Suprapubic skin (tissue), 4 donors: ENCODE measurements at places on chromosomes 16 and 17. TPM values are rescaled to one million over a fixed set of nuclear protein-coding genes. Genes with fewer than 3 reads are reported as not detected.

Gene GLYR1
- 42.2 TPM for total RNA-seq

Gene TOM1L2
- total RNA-seq: 152 TPM

Gene CA7
- total RNA-seq: not detected

Gene KCNAB3
- 1.9 TPM for total RNA-seq

Gene SLC38A8
- not detected for total RNA-seq

Gene KRTAP2-2
- not detected for total RNA-seq

Gene SMIM22
- not detected for total RNA-seq

Gene OSGIN1
- total RNA-seq: 1.7 TPM

DNA sequence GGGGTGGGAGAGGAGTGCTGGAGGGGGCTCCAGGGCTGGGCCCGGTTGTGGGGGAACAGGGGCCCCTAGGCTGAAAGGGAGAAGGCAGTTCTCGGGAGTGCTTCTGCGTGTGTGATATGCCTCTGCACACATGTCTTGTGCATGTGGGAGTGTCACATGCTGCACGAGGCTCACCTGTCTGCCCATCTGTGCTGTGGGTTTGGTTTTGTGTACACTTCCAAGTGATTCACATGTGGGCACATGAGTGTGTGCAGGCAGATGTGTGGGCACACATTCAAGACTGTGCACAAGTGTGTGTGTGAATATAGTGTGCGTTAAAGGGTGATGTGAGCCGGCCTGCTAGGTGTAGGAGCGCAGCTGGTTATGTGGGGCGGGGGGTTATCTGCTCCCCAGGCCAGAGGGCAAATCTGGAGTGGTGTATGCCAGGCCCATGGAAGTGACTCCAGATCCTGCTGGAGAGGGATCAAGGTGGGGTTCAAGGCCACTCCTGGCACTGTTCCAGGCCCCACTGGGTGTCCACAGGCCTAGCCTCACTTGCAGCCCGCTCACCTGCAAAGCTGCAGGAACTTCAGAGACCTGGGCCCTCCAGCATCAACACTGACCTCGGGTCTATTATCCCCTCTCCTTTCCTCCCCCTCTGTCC, 3.8 kb upstream of the BAHCC1 start:
- peaks cover 71% of the 10 kb centered on the region for H3K4me1 ChIP-seq
- H3K36me3 ChIP-seq: no peaks in the 10 kb centered on the region
- peak overlapping the region; percentile 98 for H3K27ac ChIP-seq
- no peak for DNase-seq
- H3K27me3 ChIP-seq: no peaks in the 10 kb centered on the region

DNA sequence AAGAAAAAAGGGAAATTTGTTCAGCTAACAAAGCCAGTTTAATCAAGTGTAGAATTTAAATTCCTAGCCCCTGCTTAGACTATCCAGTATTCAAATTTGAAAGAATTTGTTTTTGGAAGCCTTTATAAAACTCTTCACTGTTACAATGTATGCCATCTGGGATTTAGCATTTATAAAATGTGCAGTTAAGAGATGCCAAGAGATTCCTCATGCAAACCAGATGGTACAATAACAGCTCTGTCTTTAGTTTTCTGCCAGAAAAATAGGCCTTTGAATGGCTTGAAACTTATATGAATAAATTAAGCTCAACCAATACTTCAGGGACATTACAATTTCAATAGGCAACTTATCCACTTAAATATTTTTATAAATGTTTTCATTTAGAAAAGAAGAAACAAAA, 6.8 kb upstream of the ANKS4B start:
- H3K27ac ChIP-seq: no peak overlapping the region
- no peaks in the 10 kb centered on the region for H3K4me1 ChIP-seq
- DNase-seq: no peak
- H3K4me3 ChIP-seq: no peak overlapping the region
- H3K36me3 ChIP-seq: no peaks in the 10 kb centered on the region

- no peaks in the 10 kb centered on the region for H3K36me3 ChIP-seq
- H3K4me3 ChIP-seq: no peak overlapping the region
- no peak for DNase-seq
- peak overlapping the region; percentile 52 for H3K27ac ChIP-seq
- peaks cover 61% of the 10 kb centered on the region for H3K4me1 ChIP-seq
Observed at GRCh38 chr17:63984651-63985386, 12.1 kb upstream of the SCN4A start.

DNA sequence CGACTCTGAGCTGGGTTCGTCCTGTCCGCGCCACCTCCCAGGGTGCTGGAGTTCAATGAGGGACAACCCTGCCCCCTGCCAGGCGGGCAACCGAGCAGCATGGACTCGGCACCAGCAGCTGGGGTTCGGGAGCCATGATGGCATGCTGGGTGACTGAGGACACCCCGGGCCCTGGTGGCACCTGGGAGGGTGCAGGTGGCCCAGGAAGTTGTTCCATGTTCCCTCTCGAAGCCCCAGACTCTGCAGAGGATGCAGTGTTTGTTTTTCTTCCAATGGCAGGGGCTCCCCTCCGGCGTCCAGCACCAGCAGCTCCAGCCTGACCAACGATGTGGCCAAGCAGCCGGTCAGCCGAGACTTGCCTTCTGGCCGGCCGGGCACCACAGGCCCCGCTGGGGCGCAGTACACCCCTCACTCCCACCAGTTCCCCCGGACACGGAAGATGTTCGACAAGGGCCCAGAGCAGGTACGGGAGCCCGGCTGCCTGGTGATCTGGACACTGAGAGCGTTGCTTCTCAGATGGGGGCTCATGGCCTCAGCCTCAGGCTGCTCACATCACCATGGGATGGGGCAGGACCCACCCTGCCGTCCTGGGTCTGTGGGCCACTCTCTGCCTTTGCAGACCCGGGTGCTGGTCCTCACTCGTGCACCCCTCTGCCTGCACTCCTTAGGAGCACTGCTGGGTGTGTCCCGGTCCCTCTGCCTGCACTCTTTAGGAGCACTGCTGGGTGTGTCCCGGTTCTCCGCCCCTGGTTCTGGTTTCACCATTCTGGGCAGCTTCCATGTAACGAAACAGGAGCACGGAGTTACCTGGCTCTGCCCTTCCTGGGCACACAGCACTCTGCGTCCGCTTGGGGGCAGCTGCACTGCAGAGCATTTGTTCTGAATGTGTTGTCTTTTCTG, 68.2 kb upstream of the CHMP6 start:
- DNase-seq: no peak
- H3K27me3 ChIP-seq: no peaks in the 10 kb centered on the region
- no peak overlapping the region for H3K27ac ChIP-seq
- no peak overlapping the region for H3K4me3 ChIP-seq

DNA sequence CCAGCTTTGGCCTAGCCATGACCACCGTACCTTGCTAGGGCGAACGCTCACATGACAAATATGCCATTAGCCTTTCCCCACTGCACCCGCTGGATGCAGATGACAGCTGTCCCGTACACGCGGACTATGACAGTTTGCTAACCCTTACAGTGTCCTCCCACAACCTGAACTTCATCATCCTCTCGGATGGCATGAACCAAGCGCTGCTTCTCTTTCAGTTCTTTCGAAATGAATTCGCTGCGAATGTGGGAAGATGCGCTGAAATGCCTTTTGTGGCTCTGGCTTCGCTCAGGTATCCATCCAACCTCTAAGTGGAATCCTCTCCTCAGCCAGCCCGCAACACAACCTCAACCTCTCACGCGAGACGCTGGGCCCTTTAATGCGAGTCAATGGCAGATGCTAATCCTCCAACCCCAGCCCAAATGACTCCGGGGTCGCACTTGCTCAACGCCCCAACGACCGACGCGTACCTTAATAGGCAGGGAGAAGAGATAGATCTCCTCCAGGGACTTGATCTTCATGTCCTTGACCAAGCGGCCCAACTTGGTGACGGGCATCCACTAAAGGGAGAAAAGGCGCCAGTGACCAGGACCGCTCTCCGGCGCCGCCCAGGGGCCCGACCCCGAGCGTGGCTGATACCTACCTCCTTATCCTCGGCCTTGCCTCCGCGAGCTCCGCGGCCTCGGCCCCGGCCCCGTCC, 670 bp downstream of the RPS2 start:
- H3K4me1 ChIP-seq: peaks cover 49% of the 10 kb centered on the region
- H3K27ac ChIP-seq: peak overlapping the region; percentile 96

GRCh38 chr16:24668481-24669061, 60.9 kb upstream of the TNRC6A start:
- no peaks in the 10 kb centered on the region for H3K36me3 ChIP-seq
- peaks cover 30% of the 10 kb centered on the region for H3K4me1 ChIP-seq
- H3K27me3 ChIP-seq: peaks cover 13% of the 10 kb centered on the region
- no peak overlapping the region for H3K4me3 ChIP-seq

DNA sequence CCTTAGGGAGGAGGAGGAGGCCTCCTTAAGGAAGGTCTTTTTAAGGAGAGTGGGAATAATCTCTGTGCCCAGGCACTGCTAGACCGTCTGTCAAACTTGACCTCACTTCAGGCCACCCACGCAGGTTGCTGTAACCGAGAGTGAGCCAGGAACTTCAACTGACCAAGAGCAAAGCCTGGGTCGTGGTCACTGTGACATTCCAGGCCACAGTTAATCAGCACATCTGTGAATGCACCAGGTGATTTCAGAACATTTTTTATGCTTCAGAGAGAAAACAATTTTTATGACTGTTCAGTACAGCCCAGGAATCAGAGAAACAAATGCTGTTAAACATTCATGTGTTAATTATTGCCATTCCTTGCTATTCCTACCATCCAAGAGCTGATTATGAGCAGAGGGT, 226.6 kb upstream of the ASIC2 start:
- no peak for DNase-seq
- no peaks in the 10 kb centered on the region for H3K36me3 ChIP-seq
- H3K27ac ChIP-seq: no peak overlapping the region
- H3K27me3 ChIP-seq: no peaks in the 10 kb centered on the region
- peaks cover 23% of the 10 kb centered on the region for H3K4me1 ChIP-seq
- no peak overlapping the region for H3K4me3 ChIP-seq

GRCh38 chr16:56357241-56357764, 68.0 kb downstream of the AMFR start:
- peaks cover 11% of the 10 kb centered on the region for H3K36me3 ChIP-seq
- H3K27me3 ChIP-seq: no peaks in the 10 kb centered on the region
- H3K4me3 ChIP-seq: peak overlapping the region; percentile 39
- no peak overlapping the region for H3K27ac ChIP-seq
- H3K4me1 ChIP-seq: peaks cover 7% of the 10 kb centered on the region

- peak overlapping the region; percentile 9 for H3K27ac ChIP-seq
- no peaks in the 10 kb centered on the region for H3K36me3 ChIP-seq
- peaks cover 16% of the 10 kb centered on the region for H3K4me1 ChIP-seq
- DNase-seq: no peak
Observed at GRCh38 chr17:56918916-56919315, 5.1 kb upstream of the TRIM25 start.

DNA sequence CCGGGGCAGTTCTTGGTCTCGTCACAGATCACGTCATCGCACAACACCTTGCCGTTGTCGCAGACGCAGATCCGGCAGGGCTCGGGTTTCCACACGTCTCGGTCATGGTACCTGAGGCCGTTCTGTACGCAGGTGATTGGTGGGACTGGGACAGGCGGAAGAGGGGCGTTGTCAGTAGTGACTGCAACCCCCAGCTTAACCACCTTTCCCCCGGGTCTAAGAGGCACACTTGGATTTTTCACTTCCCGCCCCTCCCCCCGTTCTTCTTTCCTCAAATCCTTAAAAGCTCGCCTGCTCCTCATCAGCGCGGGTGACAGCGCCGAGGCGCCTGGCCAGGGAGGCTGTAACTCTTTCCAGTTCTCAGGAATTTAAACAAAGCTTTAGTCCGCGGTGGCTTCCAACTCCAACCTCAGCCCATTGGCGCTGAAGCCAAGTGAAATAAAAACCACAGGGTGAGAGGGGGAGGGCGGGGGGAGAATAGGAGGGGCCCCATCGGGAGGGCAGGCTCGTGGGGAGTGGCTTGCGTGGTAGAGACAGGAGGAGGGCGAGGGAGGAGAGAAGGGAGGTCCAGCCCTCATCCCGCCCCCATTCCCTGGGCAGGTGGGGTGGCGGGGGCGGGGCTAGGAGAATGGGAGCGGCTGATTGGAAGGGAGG, 1.5 kb downstream of the COL1A1 start:
- H3K27me3 ChIP-seq: peaks cover 19% of the 10 kb centered on the region
- H3K27ac ChIP-seq: peak overlapping the region; percentile 80
- peaks cover 22% of the 10 kb centered on the region for H3K36me3 ChIP-seq
- DNase-seq: peak; percentile 94
- H3K4me1 ChIP-seq: peaks cover 50% of the 10 kb centered on the region
- peak overlapping the region; percentile 44 for H3K4me3 ChIP-seq

GRCh38 chr16:78476615-78477014, 377.2 kb downstream of the WWOX start:
- H3K27ac ChIP-seq: no peak overlapping the region
- no peaks in the 10 kb centered on the region for H3K4me1 ChIP-seq
- H3K36me3 ChIP-seq: no peaks in the 10 kb centered on the region
- no peak overlapping the region for H3K4me3 ChIP-seq
- no peaks in the 10 kb centered on the region for H3K27me3 ChIP-seq

DNA sequence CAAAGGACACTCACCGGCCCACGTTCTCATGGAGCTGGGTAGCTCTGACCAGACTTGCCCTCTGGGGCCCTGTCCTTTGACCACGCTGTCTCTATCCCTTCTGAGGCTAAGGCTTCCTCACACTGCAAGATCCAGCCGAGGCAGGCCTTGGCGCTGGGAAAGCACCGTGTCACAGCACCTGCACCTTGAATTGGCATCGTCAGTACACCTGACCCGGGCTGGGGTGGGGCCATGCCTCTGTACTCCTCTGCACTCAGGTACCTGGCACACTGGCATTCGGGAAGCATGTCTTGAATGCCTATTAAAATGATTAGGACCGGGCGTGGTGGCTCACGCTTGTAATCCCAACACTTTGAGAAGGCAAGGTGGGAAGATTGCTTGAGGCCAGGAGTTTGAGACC, 6.0 kb downstream of the TBC1D24 start:
- DNase-seq: no peak
- H3K4me1 ChIP-seq: peaks cover 47% of the 10 kb centered on the region
- H3K27me3 ChIP-seq: peaks cover 2% of the 10 kb centered on the region
- no peak overlapping the region for H3K4me3 ChIP-seq
- no peaks in the 10 kb centered on the region for H3K36me3 ChIP-seq
- no peak overlapping the region for H3K27ac ChIP-seq

- DNase-seq: no peak
- H3K4me3 ChIP-seq: no peak overlapping the region
- no peaks in the 10 kb centered on the region for H3K4me1 ChIP-seq
- H3K36me3 ChIP-seq: peaks cover 18% of the 10 kb centered on the region
- no peaks in the 10 kb centered on the region for H3K27me3 ChIP-seq
- H3K27ac ChIP-seq: no peak overlapping the region
Observed at GRCh38 chr17:82114447-82114846, 16.4 kb upstream of the FASN start.

- no peaks in the 10 kb centered on the region for H3K27me3 ChIP-seq
- H3K27ac ChIP-seq: no peak overlapping the region
- peaks cover 15% of the 10 kb centered on the region for H3K36me3 ChIP-seq
- DNase-seq: no peak
- H3K4me3 ChIP-seq: no peak overlapping the region
Observed at GRCh38 chr17:75313941-75314551, 24.8 kb upstream of the SLC25A19 start.
